Liver (tissue), 10 donors: ENCODE measurements at places on chromosomes 11 and 22. TPM values are rescaled to one million over a fixed set of nuclear protein-coding genes. Genes with fewer than 3 reads are reported as not detected.
A peak's percentile ranks its signal among the peaks of the same experiment; 100 is the strongest.

GRCh38 chr11:90698238-90698637, 475.4 kb upstream of the CHORDC1 start:
- DNase-seq, result no peak

DNA sequence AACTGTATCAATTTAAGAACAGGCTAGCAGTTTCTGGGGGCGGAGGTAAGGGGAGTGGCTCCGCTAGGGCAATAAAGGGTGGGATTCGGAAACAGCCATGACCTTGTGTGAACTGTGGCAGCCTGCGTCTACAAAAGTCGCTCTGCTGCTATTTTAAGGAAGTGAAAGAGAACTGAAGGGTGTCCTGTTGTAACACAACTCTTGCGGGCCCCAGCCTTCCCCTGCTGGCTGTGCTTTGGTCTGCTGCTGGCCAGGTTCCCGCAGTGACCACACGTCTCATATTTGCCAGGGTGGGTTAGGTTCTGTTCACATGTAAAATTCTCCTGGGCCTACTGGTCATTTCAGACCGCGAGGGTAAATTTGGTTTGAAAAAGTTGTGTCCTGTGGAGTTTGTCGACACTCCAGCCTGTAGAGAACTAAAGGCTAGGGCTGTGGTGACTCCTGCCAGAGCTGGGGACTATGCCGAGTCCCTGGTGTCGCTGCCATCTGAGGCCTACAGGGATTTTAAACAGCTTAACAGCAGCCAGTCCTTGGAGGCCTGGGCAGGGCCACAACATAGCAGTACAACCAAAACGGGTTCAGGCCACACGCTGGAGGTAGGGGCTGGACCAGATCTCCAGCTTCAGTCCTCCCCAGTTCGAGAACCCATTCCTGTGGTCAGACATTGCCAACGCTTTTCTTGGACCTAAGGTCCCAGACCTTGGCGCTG, 1.1 kb upstream of the PPFIBP2 start:
- DNase-seq, result peak; percentile 46

- no peak for DNase-seq
Measured at GRCh38 chr11:66766681-66767080, 37.7 kb upstream of the SPTBN2 start.

GRCh38 chr22:23306438-23306921, 126.2 kb downstream of the BCR start:
- no peak for DNase-seq

The MS4A8 gene
- polyA plus RNA-seq, result not detected

The PRCP gene
- 55.2 TPM for polyA plus RNA-seq
